CD14-positive monocyte (primary cell): ENCODE measurements at places on chromosomes 6 and 20.
A peak's percentile ranks its signal among the peaks of the same experiment; 100 is the strongest.

DNA sequence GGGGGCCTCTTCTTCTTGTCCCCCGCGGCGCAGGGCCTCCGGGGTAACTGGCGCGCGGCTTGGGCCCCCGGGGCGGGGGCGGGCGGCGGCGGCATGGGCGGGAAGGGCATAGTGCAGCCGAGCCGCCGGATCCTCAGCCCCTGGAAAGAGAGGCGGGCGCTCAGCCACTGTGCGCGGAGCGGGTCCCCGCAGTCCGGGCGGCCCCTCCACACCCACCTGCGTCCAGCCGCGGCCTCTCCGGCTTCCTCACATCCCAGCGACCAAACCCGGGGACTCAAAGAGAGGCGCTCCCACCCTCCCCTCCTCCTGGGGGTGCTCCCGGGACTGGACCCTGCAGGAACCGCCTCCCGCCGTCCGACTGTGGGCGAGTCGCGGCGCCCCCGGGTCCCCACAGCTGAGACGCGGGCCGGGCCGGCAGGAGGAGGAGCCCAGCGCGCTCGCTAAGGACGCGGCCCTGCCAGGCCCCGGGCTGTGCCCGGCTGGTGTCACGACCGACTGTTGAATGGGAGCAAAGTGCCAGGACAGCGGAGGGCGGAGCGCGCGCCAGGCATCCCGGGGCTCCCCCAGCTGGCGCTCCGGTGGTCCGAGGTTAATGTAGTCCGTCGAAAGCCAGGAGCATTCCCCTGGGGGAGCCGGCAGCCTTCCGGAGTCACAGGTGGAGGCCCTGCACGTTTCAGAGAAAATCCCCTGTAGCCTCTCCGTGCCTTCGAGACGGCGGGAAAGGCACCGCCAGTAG lies at the start of gene PRR18:
PRR18 (minus strand) TSS at position 360 of the 736 bp plus-strand sequence; CDS start at position 110, 250 bp downstream.
- no peak for DNase-seq

DNA sequence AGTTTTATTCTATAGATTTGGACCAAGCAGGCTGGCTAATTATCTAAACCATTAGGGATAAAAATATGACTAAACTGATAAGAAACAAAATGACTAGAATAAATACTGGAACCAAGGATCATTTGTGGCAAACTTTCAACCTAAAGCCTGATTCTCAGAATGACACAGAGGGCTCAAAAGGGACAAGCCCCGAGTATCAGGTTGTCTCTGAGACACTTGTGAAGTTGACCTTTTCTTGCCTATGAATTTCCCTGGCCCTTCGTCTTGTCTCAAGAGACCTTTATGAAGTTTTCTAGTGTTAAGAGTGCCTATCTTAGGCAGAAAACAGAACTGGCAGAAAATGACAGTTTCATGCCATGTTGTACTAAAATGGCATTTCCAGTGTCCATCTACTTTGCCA lies 68.3 kb downstream of the IMPG1 start:
- DNase-seq: no peak

DNA sequence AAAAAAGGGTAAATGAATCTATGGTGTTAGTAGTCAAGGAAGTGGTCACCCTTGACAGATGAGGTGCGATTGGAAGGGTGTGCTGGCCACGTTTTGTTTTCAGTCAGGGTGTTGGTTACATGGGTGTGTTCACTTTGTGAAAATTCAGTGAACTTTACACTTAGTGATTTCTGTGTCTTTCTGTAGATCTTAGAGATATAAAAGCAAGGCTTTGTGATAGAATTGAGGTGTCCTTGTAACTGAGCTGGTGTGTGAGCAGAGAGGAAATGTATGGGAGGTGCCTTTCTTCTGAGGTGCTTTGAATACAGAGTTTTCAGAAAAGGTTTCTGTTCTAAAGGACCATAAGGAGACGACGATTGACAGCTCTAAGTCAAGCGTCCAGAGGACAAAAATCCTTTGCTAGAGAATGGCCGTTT lies 90.5 kb downstream of the SAMD3 start:
- no peak for DNase-seq

- no peak for DNase-seq
Observed at GRCh38 chr6:3844097-3844463, 5.1 kb upstream of the FAM50B start.

- DNase-seq: no peak
Observed at GRCh38 chr20:23625236-23625964, 12.4 kb downstream of the CST3 start.

DNA sequence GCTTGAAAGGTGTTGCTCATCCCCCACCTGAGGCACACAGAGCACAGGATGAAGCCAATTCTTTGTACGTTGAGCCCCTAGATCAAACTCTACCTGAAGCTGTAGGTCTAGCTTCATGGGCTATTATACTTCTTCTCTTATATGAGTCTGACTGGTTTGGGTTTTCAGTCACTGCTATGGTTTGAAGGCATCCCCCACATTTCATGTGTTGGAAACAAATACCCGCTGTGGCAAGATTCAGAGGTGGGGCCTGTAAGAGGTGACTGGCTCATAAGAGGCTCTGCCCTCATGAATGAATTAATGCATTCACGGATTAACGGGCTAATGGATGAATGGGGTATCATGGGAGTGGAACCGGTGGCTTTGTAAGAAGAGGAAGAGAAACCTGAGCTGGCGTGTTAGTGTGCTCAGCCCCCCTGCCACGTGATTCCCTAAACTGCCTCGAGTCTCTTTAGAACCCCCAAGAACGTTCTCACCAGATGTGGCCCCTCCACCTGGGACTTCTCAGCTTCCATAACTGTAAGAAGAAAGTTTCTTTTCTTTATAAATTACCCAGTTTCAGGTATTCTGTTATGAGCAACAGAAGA lies 39.2 kb downstream of the PREX1 start:
- peak; percentile 73 for DNase-seq

- no peak for DNase-seq
Observed at GRCh38 chr6:7431674-7432390, 42.2 kb downstream of the RIOK1 start.

DNA sequence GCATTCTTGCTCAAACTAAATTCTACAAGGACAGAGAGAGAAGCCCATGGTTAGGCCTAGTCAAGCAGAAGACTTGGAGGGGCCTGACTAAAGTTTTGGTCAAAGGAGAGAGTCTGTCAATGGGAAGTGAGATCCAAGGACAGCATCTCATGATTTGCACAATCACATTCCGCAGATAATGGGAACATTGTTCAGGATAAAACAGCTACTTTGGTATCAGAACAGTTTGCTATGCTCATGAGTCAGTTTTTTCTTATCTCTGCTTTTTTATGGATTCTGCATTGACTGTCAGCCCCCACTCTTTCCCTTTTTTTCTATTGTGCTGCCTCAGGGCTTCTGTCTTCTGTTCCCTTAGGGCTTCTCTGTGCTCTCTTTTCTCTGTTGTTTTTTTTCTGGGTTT lies 28.6 kb downstream of the AKAP7 start:
- no peak for DNase-seq

- DNase-seq: no peak
Observed at GRCh38 chr6:118299457-118299856, 248.6 kb upstream of the PLN start.

DNA sequence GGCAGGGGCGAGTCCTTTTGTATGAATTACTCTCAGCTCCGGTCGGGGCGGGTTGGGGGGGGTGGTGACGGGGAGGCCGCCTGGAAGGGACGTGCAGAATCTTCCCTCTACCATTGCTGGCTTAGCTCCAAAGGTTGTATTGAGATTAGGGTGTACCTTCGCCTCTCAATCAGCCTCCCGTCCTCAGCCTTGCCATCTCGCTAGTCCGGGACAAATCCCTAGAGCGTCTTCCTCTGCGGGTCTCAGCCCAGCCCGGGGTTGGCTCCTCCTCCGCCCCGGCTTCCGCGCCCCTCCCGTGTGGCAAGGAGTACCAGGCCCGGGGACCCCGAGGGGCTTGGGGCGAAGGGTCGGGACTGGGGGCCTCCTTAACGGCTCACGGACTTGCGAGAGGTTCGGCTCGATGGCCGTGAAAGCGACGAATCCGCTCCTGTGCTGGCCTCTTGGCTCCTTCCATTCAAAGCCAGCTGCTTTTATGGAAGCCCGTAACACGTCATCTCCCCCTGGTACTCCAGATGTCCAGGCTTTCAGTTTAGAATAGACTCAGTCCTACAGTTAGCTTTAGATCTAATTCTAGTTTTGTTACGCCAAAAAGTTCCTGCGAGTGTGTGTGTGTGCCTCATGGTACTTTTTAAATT lies 636 bp upstream of the EEF1A1 start:
- peak; percentile 75 for DNase-seq

- DNase-seq: no peak
Observed at GRCh38 chr6:165488624-165489295, 174.3 kb downstream of the PDE10A start.

DNA sequence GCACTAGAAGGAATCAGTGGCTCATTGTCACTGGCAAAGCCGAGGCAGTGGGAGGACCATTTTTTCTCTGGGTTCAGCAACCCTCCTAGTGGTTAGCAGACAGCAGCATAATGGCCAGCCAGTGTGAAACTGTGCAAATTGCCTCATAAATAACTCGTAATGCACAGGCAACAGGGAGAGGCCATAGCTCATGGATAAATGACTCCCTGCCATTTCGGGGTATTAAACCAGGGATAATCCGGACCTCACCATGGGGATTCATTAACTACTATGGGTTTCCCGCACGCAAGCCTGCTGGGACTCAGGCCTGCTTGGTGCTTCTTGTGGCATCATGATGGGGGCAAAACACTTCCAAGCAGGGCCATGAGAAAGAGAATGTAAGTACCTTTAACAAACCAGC lies 158.2 kb upstream of the CHD6 start:
- DNase-seq: no peak

- DNase-seq: no peak
Observed at GRCh38 chr6:122322824-122323223, 76.6 kb upstream of the HSF2 start.

- peak; percentile 26 for DNase-seq
Observed at GRCh38 chr20:8330319-8330784, 198.3 kb downstream of the PLCB1 start.

- DNase-seq: no peak
Observed at GRCh38 chr20:62370115-62370806, 3.1 kb upstream of the LAMA5 start.

DNA sequence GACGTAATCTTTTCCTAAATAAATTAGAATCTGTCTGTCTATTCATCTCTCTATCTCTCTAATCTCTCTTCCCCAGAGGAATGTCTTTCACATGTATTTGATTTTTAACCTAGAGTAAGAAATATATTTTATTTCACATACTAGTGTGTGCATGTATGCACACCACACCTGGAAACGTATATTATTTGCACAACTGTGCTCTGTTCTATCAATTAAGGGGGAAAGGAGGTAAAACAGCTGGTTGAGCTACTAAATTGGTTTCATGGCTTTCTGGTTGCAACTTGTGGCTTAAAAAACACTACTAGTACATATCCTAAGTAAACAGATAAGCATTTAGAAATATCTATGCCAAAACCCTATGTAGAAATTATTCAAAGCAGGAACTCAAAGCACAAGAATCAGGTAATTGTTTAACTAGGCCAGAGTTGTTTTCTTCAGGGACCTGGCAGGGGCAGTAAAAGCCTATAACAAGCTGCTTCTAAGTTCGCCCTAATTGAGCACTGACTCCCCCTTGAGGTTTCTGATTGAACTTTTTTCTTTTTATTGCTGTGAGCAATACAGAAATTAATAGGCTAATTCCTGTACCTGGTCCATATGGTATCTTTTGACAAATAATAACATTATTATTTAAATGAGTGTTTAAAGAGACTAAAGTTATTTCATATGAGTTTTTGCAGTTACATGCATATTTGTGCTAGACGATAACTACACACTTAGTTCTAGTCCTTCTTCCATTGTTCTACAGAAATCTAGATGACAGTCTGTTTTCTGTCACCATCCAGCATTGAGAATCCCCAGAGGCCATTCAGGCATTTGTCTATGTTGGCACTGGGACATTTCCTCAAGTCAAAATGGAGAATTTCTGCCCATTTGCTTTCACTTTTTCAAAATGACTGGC lies 88.6 kb downstream of the MCHR2 start:
- DNase-seq: no peak

GRCh38 chr20:32285082-32285620 lies 7.7 kb downstream of the KIF3B start:
- no peak for DNase-seq

DNA sequence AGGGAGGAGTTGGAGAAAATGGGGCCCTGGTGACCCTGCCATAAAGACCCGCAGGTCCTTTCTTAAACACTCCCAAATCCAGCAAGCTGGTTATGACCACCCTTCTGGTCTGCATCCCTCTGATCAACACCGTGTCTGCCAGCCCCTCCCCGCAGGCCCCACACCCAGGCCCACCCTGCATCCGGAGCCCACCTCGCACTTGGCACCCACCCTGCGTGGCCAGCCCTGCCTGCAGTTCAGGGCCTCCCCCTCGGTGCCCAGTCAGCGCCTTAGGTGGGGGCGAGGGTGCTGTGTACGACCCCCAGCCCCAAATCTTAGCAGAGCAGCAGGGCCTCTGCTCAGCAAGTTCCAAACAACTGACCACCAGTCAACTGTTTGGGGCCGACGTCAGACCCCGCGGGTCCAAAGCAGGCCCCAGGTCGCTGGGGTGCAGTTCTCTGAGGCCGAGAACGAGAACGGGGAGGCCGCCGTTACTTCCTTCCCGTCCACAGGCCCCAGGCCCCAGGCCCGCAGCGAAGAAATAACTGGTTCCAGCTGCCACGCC lies 1.2 kb downstream of the ACSS1 start:
- no peak for DNase-seq

DNA sequence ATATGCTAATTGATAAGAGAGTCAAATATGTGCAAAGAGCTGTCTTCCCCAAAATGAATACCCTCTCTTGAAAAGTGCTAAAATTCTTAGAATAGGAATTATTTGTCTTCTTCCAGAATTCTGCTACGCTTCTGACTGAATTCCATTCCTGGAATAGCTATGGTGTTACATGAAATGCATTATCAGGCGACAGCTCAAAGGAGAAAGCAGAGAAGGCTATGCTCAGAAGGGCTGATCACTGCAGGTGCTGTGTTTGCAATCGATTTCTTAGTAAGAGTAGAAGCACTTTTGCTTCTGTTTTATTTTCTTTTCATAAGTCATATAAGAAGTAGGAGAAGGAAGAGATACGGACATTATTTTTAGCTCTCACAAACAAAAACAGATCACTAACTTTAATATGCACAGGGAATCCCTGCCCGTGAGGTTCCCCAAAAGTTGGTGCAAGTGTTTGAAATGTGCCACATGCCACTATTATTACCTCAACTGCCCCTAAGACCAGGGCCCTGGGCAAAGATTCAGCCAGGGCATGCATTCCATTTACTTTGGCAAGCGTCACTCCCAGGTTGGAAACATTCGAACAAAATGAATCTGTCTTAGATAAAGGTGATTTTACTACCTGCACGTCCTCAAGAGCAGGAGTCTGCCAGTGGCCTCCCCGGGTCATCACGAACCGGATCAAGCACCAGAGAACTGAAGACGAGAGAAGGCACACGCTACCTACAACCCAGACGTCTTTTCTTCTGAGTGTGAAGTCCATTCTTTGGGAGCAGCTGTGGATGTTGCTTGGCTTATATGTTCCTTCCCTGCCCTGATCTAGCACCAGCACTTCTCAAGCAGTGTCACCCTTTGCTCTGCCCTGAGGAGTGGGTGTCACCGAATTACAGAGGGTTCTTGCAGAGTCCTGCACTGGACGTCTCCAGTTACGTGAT lies 7.2 kb downstream of the MYLK4 start:
- no peak for DNase-seq

- DNase-seq: no peak
Observed at GRCh38 chr6:42507195-42507594, 55.5 kb upstream of the TRERF1 start.
